MCF 10A (cell line): ENCODE measurements at places on chromosomes 3 and 15. TPM values are rescaled to one million over a fixed set of nuclear protein-coding genes. Genes with fewer than 3 reads are reported as not detected.
A peak's percentile ranks its signal among the peaks of the same experiment; 100 is the strongest.

- H3K27ac ChIP-seq = no peak overlapping the region
- H3K4me3 ChIP-seq = peak overlapping the region; percentile 68
- H3K36me3 ChIP-seq = no peaks in the 10 kb centered on the region
- peaks cover 17% of the 10 kb centered on the region for H3K4me1 ChIP-seq
- peak; percentile 52 for DNase-seq
Observed at GRCh38 chr3:126982126-126982470, 817 bp upstream of the PLXNA1 start.

- H3K4me1 ChIP-seq = no peaks in the 10 kb centered on the region
- DNase-seq = no peak
- no peaks in the 10 kb centered on the region for H3K27me3 ChIP-seq
- peaks cover 18% of the 10 kb centered on the region for H3K36me3 ChIP-seq
- no peak overlapping the region for H3K4me3 ChIP-seq
Observed at GRCh38 chr15:63073497-63074172, 31.1 kb downstream of the TPM1 start.

The LMAN1L gene
- total RNA-seq = 0.23 TPM in 1 of 2 replicates, not detected in the other

- H3K4me1 ChIP-seq = peaks cover 13% of the 10 kb centered on the region
- H3K36me3 ChIP-seq = peaks cover 13% of the 10 kb centered on the region
- H3K4me3 ChIP-seq = no peak overlapping the region
- no peak for DNase-seq
- no peak overlapping the region for H3K27ac ChIP-seq
- no peaks in the 10 kb centered on the region for H3K27me3 ChIP-seq
Observed at GRCh38 chr3:23553353-23553752, 252.4 kb upstream of the UBE2E1 start.

The BMF gene
- total RNA-seq = 0.17 TPM in 1 of 2 replicates, not detected in the other

DNA sequence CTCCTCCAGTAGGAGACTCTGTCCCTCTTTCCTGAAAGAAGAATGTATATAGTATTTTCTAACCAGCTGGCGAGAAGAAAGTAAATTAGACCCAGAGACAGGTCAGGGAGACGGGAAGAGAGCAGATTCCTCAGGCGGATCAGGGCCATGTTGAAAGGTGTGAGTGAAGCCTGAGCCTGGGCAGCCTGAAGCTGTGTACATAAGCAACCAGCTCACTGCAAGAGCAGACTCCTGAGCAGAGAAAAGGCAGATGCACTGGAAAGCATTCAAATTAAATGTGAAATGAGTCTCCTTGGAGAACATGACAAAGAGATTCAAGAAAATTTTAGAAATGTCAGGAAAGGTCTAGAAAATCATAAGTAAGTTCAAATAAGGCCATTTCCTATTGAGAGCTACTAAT is 165.8 kb downstream of the GOLIM4 start:
- H3K4me1 ChIP-seq = no peaks in the 10 kb centered on the region
- H3K4me3 ChIP-seq = no peak overlapping the region
- no peak overlapping the region for H3K27ac ChIP-seq

DNA sequence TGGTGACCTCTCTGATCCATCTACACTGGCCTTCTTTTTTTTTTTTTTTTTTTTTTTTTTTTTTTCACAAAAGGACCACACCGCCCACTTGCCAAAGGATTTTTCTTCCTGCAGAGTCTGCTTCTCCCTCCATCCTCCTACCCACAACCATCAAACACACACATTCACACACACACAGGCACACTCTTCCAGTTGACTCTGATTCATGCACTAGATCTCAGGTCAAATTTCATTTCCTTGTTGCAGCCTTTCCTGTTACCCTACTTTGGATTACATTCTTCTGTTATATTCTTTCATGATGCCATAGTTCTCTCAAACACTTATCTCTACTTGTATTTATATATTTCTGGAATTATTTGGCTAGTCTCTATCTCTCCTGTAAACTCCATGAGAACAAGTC is 133.9 kb downstream of the STAC start:
- no peak overlapping the region for H3K4me3 ChIP-seq
- H3K36me3 ChIP-seq = no peaks in the 10 kb centered on the region
- H3K4me1 ChIP-seq = peaks cover 15% of the 10 kb centered on the region
- DNase-seq = no peak
- no peak overlapping the region for H3K27ac ChIP-seq

The CD96 gene
- total RNA-seq = 0.09 TPM in 1 of 2 replicates, not detected in the other

GRCh38 chr15:85298941-85299340 is 81.5 kb upstream of the AKAP13 start:
- DNase-seq = no peak
- H3K4me1 ChIP-seq = peaks cover 11% of the 10 kb centered on the region
- no peak overlapping the region for H3K4me3 ChIP-seq
- no peak overlapping the region for H3K27ac ChIP-seq

GRCh38 chr3:123386477-123387040 is 62.3 kb downstream of the ADCY5 start:
- H3K27ac ChIP-seq = no peak overlapping the region
- no peaks in the 10 kb centered on the region for H3K36me3 ChIP-seq
- no peak overlapping the region for H3K4me3 ChIP-seq

DNA sequence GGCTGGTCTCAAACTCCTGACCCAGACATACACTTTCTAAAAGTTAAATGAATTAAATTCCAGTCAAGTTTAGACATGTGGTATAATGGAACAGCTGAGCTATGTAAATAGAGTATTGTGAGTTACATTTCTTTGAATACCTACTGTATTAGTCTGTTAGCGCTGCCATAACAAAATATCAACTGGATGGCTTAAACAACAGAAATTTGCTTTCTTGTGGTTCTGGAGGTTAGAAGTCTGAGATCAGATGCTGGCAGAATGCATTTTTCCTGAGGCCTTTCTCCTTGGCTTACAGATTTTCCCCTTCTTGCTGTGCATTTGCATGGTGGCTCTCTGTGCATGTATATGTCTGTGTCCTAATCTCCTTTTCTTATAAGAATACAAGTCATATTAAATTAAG is 101.5 kb upstream of the TGFBR2 start:
- peaks cover 32% of the 10 kb centered on the region for H3K4me1 ChIP-seq
- no peak overlapping the region for H3K27ac ChIP-seq
- no peak overlapping the region for H3K4me3 ChIP-seq
- H3K36me3 ChIP-seq = no peaks in the 10 kb centered on the region
- no peaks in the 10 kb centered on the region for H3K27me3 ChIP-seq

GRCh38 chr3:37741644-37742043 is 120.0 kb upstream of the CTDSPL start:
- H3K27ac ChIP-seq = no peak overlapping the region
- no peaks in the 10 kb centered on the region for H3K4me1 ChIP-seq
- H3K36me3 ChIP-seq = no peaks in the 10 kb centered on the region
- H3K27me3 ChIP-seq = peaks cover 100% of the 10 kb centered on the region

DNA sequence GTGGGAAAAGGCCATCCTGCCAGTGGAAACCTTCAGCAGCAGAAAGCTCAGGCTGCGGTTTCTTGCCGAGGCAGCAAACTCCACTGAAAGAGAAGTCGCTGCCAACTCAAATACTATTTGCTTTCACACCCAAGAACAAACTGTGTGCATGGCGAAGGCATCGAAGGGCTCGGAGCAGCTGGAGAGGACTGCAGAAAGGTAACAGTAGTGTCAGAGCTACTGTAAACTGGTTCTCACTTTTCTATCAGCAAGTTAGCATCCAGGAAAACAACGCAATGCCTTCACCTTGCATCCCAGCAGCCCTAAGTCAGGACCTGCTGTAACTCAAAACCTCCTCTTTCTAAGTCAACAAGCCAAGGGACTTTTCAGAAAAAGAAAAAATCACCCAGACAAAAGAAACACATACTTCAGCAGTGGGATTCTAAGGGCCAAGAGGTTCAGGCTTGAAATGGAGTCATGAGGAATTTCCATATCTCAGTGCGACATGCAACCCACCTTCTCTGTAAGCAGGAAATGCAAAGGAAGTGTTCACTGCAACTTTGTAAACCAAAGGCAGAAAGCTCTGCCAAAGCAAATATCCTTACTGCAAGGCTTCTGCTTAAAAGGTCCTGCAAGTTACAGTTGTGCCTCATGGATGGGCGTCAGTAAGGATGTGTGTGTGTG is 193.5 kb downstream of the FOXP1 start:
- H3K4me1 ChIP-seq = peaks cover 8% of the 10 kb centered on the region
- H3K36me3 ChIP-seq = peaks cover 6% of the 10 kb centered on the region
- no peak overlapping the region for H3K27ac ChIP-seq
- DNase-seq = peak; percentile 54

DNA sequence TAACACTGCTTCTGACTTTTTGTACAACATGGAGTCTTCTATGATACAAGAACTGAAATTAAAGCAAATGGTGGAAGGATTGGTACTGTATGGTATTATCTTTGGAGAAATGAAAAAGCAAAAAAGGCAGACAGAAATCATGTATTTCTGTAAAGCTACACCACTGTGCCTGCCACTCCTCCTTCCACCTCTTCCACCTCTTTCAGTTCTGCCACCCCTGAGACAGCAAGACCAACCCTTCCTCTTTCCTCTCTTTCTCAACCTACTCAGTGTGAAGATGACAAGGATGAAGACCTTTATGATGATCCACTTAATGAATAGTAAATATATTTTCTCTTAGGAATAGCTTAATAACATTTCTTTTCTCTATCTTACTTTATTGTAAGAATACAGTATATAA is 57.0 kb downstream of the CD200 start:
- H3K4me1 ChIP-seq = peaks cover 28% of the 10 kb centered on the region
- no peaks in the 10 kb centered on the region for H3K36me3 ChIP-seq

GRCh38 chr15:50506121-50506520 is 40.3 kb downstream of the USP50 start:
- peaks cover 16% of the 10 kb centered on the region for H3K36me3 ChIP-seq
- DNase-seq = no peak
- no peaks in the 10 kb centered on the region for H3K27me3 ChIP-seq
- no peak overlapping the region for H3K4me3 ChIP-seq

DNA sequence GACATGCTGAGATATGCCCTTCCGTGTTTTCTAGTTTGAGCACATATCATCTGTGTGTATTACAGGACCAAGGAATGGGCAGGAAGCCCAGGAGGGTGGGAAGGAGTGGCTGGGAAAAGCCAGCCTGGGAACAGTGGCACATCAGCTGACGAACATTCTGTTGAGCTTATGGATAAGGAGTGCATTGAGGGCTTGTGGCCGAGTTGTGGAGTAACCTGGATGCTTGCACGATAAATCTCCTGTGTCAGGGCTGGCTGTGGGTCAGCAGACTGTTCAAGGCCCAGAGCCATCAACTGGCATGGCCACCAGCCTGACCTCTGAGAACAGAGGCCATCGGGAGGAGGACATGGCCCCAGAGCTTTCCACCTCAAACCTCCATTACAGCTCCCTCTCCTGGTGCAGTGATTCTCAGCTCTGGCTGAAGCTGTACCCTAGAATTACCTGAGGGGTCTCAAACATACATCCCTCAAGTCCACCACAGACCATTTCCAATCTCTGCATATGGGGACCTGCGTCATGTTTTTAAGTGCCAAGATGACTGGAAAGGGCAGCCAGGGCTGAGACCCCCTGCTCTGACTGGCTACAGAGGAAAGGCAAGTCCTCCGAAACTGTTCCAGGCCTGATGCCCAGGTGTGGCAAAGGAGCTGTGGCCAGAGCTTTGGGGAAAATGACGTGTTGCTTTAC is 4.8 kb upstream of the VILL start:
- no peak for DNase-seq
- H3K27me3 ChIP-seq = no peaks in the 10 kb centered on the region
- no peak overlapping the region for H3K27ac ChIP-seq
- H3K4me1 ChIP-seq = no peaks in the 10 kb centered on the region
- peaks cover 31% of the 10 kb centered on the region for H3K36me3 ChIP-seq

- no peaks in the 10 kb centered on the region for H3K36me3 ChIP-seq
- H3K27ac ChIP-seq = no peak overlapping the region
- H3K27me3 ChIP-seq = peaks cover 20% of the 10 kb centered on the region
- H3K4me1 ChIP-seq = no peaks in the 10 kb centered on the region
- H3K4me3 ChIP-seq = no peak overlapping the region
- DNase-seq = no peak
Observed at GRCh38 chr3:102736288-102736974, 301.6 kb downstream of the ZPLD1 start.

DNA sequence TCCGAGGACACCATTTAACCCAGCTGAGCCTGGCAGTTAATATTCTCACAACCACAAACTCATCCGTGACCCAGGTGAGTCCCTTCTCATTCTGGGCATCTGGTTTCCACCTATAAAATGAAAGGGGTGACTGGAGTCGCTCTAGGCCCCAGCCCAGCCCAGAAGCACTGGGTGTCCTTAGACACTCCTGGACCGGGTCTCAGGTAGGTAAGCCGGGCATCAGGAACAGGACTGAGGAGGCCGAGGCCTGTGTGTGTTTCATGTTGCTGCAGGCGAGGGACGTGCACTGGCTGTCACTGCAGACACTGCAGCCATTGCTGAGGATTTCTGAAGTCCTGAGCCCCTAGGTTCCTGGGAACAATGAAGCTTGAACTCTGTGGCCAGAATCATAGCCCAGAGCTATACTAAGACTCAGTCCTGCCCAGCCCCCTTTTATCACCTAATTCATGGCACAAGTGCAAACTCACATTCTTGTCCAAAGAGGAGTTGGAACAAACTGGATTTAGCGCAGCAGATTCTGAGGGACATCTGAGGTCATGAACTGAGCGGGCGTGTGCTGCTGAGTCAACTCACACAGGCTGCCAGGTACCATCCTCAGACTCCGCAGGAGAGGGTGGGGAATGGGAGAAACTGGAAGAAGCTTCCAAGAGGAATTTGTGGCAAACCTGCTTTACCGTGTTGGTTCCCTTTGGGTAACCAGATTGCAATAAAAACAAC is 184.9 kb downstream of the FAM43A start:
- H3K4me1 ChIP-seq = peaks cover 36% of the 10 kb centered on the region
- DNase-seq = peak; percentile 94
- no peak overlapping the region for H3K27ac ChIP-seq
- no peaks in the 10 kb centered on the region for H3K27me3 ChIP-seq
- H3K36me3 ChIP-seq = no peaks in the 10 kb centered on the region

The NR2F2 gene
- 9.6 and 10.9 TPM in 2 replicates for total RNA-seq

The PRR20G gene
- not detected in 2 replicates for total RNA-seq

DNA sequence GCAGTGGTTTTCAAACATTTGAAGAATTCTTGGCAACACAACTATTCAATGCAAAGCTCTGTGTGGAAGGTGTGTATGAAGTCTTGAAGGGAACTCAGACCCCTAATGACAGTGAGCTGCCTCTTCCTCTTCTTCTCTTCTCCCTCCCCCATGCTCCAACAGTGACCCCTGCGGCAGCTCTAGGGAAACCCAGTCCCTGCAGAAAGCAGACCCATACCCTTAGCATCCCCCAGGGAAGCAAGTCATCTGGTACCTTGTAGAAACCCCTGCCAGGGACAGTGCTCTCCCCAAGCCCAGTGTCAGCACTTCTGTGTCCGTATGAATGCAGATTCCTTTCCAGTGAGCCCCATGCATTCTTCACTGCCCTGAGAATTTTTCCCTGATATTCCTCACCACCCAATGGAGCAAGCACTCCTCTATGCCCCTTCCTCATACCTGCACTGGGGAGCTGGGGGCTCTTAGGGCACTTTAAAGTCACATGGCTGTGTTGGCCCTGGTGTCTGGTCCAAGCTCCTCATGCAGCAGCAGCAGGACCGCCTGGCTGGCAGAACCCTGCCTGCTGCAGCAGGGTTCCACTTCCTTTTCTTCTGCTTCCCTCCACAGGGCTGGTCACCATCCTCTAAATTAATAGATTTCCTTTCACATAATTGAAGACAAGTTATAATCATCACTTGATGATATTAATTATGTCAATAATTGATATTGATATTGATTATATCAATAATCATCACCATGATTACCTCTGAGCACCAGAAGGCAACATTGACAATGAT is 442.5 kb downstream of the EPHB1 start:
- no peak overlapping the region for H3K4me3 ChIP-seq
- no peaks in the 10 kb centered on the region for H3K27me3 ChIP-seq
- no peaks in the 10 kb centered on the region for H3K4me1 ChIP-seq
- no peak for DNase-seq

- H3K4me3 ChIP-seq = peak overlapping the region; percentile 92
- peaks cover 29% of the 10 kb centered on the region for H3K4me1 ChIP-seq
- no peak overlapping the region for H3K27ac ChIP-seq
- H3K27me3 ChIP-seq = no peaks in the 10 kb centered on the region
- no peak for DNase-seq
Observed at GRCh38 chr15:70097063-70097320, 725 bp downstream of the TLE3 start.
